ENCODE measurements at places on chromosomes 2 and 18.

DNA sequence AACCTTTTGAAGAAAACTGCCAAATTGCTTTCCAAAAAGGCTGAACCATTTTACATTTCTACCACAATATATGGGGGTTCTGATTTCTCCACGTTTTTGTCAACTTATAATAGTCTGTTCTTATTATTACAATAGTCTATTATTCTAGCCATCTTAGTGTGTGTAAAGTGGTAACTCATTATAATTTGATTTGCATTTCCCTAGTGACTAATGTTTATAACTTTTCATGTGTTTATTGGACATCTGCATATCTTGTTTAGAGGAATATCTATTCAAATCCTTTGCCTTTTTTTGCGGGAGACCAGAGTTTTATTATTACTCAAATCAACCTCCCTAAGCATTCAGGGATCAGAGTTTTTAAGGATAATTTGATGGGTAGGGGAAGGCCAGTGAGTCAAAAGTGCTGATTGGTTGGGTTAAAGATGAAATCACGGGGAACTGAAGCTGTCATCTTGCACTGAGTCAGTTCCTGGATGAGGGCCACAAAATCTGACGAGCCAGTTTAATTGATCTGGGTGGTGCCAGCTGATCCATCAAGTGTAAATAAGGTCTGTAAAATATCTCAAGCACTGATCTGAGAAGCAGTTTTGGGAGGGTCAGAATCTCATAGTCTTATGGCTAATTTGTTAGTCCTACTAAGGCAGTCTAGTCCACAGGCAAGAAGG is 303.4 kb upstream of the NCKAP5 start:
- no peak for DNase-seq

DNA sequence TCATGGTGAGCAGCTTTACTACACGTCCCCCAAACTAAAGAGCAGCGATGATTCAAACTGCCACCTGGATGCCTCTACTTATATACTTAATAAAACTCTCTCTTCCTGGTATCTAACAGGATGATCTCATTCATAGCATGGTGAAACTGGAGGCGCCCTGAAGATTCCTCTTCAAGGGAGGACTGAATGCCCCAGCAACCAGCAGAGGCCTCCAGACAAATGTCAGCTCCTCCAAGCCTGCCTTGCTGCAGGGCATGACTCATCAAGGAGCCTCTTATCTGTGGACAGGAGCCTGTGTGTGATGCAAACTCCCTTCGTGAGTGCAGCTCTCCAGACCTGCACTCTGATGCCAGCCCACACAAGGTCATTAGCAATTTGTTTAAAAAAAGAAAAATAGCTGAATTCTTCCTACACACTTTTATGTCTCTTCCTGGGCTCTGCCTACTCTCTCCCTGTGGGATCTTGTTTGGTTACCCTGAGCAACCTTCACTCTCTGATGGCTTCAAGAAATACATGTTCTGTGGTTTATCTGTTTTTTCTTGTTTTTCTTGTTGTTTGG is 30.2 kb downstream of the LONRF2 start:
- DNase-seq, result no peak

DNA sequence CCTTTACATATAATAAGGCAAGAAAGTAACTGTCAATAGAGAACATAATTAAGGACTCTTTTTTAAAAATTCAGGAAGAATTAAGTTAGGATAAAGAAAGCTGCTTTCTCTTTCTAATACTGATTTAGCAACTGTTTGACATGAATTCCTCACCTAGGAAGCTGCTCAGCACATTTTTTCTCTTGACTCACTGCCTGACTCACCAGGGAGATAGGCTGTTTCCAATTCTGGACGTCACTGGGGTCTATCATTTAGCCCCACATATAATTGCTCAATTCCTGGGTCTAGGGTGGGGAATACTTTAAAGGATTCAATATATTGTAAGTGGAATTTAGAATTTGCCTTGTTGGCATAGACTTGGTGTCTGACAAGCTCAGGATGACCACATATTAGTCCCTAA is 50.8 kb upstream of the UGP2 start:
- DNase-seq, result no peak

GRCh38 chr2:29599946-29600345 is 321.4 kb downstream of the ALK start:
- no peak for DNase-seq

DNA sequence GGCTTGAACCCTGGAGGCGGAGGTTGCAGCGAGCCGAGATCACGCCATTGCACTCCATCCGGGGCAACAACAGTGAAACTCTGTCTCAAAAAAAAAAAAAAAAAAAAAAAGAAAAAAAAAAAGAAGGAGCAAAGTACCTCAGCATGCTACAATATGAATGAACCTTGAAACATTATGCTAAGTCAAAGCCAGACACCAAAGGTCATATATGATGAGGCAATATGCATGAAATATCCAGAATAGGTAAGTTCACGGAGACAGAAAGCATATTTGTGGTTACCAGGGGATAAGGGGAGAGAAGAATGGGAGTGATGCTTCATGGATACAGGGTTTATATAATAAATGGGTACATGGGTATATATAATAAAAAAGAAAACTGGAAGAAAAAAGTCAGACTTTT is 93.3 kb downstream of the PRELID3A start:
- DNase-seq, result no peak

DNA sequence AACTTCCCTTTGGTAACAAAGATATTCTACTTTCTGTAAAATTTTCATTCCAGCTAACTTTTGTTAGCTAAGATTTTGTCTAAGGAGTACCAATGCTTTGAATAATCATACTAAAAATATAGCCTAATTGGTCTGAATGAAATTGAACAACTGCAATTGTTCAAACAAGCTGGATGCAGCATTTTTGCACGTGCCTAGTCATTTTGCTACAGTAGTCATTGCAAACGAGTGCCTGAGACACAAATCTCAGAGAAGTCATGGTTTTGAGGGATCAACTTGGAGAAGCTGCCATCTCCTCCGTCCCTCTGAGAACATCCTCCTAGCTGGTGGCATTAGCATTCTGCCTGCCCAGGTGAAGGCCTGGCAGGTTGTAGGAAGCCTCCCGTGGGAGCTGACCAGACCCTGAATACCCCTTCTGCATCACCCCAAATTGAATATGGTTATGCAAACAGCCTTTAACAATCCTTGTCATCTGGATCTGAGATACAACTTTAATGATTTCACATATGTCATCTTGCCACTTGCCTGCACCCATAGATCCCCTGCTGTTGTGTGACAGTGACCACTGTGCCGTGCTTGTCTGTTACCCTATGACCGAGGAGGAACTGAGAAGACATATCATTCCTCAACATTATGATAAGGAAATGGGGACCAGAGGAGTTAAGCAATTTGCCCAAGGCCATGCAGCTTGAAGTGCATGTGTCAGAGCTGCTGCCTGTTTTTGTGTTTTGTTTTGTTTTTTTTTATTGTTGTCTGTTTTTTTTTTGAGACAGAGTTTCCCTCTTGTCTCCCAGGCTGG is 29.1 kb upstream of the MGAT4A start:
- DNase-seq, result no peak

- no peak for DNase-seq
Observed at GRCh38 chr2:69152847-69153583, 140.0 kb downstream of the ANTXR1 start.

DNA sequence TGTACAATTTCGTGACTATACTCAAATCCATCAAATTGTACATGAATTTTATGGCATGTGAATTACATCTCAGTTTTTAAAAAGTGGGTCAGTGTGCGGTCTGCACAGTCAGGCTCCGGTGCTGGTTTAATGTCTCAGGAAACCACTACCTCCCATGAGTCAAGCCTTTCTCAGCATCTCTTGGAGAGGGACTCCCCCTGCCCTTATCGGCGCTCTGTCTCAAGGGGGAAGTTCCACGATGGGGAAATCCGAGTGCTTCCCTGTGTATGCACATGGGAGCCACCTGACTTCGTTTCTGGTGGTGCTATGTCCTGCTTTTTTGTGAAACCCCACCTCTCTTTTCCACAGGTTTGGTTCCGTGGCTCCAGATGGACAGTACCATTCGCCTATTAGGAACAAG is 72.5 kb downstream of the ACOXL start:
- no peak for DNase-seq

- no peak for DNase-seq
Observed at GRCh38 chr2:197215748-197216360, 94.7 kb downstream of the ANKRD44 start.

GRCh38 chr18:10487154-10487553 is 32.7 kb downstream of the APCDD1 start:
- DNase-seq, result no peak

DNA sequence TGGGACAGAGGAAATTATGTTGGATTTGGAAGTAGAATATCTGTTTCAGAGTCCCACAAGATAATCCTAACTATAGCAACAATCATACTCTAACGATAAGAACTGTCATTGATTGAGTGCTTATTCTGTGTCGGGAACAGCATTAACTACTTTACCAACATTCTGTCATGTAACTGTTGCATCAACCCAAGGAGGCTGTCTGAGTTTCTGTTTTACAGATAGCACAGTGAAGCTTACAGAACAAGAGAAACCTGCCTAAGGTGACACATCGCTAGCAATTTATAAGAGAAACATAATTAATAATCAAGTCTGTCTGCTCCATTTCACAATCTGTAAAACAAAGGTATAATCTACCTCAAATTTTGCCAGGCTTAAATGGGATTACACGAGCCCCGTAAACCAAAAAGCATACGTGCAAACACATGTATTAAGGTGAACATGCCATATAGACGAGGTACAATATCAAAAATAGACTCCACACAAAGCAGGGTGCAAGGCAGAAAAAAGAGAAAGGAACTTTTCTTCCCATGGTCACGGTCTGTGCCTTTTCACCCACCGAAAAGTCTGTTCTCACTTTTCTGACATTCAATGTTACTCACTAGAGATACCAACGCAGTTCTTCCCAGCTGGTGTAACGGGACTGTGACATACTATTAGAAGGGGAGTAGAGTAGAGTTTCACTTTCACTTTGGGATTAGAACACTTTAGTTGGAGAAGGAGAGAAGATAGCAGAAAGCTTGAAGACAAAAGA is 37.2 kb upstream of the SLC8A1 start:
- no peak for DNase-seq

DNA sequence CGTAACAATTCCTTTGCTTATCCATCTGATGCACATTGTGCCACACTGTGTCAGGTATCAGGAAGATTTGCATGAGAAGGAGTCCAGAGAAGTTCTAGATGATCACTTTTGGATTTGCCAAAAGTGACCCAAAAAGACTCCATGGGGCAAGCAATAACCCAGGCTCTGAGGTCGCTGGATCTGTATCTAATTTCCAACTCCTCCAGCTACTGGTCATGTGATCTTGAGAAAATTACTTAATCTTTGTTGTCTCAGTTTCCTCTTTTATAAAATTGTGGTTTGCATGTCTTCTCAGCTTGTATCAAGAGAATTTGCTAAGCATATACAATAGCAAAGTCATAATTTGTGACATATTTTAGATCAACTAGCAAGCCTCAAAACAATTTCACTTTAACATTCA is 61.3 kb upstream of the ITGA4 start:
- DNase-seq, result no peak

DNA sequence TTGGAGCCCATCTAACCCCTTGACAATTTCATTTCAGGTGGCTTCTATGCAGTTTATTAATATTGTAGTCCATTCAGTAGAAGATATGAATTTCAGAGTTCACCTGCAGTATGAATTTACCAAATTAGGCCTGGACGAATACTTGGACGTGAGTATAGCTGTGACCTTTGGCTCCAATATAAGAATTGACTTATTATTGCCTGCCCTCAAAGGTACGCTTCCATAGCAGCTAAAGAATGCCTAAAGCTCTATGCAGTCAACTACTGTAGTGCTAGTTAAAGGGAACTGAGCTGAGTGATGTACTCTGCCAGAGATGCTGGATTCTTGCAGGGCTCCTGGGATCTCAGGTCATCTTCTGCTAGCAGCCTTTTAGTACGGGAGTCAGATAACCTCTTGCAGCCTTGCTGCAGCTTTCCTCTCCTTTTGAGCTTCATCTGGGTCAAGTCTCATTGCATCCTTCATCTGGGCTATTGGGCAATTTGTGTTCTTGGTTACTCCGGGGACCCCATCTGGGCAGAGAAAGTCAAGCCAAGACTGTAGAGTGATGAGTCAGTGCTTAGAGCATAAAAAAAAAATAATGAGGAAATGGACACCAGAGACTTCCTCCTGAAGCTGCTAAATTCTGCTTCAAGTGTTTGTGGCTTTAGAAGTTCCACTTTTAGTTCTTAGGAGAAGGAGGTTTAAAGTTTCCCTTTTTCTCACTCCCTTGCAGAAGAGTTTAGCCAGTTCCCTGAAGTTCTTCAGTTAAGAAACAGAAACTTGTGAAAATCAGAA is 105.6 kb downstream of the PRPF40A start:
- no peak for DNase-seq

DNA sequence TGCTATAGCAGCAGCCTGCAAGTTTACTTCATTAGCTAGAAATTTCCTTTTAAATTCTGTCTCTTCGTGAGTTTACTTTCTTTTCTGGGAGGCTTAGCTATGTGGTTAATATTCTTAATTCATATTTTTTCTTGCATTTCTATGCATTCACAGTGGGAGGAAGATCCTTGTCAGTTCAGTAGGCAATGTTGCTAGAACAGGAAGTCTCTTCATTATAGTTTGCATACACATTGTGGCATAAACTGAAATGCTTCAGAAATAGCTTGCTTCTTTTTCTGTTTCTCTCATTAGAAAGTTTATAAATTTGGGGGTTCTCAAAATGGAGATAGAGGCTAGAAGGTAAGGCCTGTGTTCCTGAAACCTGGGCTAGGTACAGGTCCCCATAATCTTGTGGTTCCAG is 8.1 kb upstream of the ARHGAP15 start:
- DNase-seq, result no peak

DNA sequence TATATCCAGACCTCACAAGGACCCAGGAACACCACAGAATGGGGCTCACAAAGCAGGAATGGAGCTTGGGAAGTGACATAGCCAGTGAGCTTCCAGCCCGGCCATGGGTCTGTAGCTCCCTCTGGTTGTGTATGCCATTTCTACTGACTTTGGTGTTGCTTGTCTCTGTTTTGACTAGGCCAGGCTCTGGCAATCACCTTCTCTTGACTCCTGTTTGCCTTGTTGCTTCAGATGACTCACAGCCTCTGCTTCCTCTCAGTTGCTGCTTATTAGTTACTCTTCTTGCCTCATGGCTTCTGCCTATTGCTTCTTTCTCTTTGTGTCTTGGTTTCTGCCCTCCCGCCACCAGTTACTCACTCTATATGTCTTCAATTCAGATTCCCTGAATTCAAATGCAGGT is 15.8 kb upstream of the IER3IP1 start:
- no peak for DNase-seq

- DNase-seq, result no peak
Observed at GRCh38 chr2:237227190-237227589, 141.5 kb downstream of the COPS8 start.

DNA sequence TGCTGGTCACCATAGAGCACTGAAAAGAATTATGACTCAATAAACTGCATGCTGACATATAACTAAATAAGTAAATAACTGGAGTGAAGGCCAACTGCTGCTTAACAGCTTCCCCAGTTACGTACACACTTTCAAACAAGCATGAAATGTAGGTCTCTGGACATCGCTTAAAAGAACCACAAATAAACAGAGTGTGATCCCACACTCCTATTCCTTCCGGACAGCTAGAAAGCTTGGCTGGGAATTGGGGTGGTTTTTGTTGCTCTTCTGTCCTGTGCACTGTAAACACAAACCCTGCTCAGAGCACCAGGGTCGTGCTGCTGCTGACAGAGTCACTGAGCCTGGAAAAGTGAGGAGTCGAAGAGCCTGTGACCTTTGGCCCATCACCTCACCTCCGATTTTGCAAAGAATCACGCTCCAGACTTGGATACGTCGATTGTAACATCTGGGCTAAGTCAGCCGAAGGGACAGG is 162.7 kb upstream of the NT5C1B start:
- DNase-seq, result no peak
